ENCODE measurements at places on chromosomes 5 and 9. TPM values are rescaled to one million over a fixed set of nuclear protein-coding genes. Genes with fewer than 3 reads are reported as not detected.

- no peak for ATAC-seq
These were observed 245.3 kb downstream of the ADGRV1 start for GRCh38 chr5:90803876-90804275.

DNA sequence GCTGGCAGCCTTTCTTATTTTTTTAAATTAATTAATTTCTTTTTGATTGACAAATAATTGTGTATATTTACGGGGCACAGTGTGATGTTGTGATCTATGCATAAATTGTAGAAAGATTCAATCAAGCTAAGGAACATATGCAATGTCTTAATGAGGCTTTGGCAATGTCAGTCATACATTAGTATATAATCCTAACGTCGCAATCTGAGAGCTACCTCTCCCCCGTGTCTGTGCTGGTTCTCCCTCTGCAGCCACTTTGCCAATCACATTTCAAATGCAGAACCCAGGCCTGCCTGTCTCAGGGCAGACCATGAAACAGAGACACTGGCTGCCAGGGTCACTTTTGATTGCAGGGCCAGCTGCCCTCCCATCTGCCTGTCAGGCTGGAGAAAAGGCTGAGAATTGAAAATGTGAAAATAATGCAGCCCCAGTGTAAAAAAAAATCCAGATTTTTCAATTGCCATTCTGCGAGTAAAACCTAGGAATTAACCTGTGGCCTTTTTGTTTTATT lies 56.3 kb downstream of the SLC24A2 start:
- no peak for ATAC-seq

- ATAC-seq, result no peak
These were observed 174.2 kb downstream of the CACNA1B start for GRCh38 chr9:138051586-138052321.

GRCh38 chr5:139063664-139064054 lies 134.5 kb downstream of the SIL1 start:
- ATAC-seq, result no peak

DNA sequence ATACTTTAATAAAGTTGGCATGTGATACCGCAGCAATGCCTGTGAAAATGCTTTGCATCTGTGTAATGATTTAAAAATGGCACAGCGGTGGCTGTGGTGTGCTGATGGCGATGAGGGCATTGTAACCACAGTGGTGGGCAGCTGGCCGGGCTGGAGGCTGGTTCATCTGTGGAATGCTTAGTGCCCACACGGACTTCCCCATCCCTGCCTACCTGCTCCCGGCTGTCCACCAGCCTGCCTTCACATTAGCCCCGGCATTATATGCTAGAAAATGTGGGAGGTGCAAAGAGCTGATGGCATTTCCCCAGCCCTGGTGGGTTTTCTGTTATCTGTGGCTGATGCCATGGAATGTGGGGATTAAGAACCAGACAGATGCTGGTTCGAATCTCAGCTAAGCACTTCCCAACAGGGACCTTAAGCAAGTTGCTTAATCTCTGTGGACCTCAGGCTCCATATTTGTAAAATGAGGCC lies 2.9 kb upstream of the NDST1 start:
- no peak for ATAC-seq

DNA sequence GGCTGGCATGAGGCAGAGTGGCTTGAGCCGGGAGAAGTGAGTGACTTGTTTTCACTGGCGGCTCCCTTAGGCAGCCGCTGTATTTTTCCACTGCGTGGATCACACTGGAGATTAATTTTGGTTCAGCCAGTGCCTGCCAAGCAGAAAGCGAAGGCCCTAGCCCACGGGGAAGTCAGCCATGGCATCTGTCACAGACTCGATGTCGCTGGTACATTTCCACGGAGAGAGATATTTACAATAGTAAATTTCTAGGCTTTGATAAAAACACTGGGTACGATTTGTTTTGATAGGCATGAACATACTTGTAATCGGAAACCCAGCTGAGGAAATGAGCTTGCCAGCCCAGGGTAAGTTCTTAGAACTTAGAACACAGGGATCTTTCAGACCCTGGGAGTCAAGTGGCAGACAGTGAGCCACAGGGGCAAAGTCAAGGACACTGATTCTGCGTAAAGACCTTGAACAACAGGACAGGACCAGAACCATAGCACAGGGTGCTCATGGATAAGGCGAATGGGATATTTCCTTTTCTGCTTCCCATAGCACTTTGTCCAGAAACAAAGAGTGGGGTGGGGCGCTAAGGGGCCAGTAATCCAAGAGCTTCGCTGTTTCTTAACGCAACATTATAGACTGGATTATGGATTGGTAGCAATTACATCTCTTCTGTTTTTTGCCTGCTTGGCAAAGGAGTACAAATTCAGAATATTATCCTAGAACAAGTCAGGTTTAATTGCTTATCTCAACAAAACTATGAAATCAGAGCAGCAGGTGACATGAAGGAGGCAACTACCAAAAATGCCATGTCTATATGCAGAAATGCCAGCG lies 4.5 kb downstream of the DUSP1 start:
- no peak for ATAC-seq

DNA sequence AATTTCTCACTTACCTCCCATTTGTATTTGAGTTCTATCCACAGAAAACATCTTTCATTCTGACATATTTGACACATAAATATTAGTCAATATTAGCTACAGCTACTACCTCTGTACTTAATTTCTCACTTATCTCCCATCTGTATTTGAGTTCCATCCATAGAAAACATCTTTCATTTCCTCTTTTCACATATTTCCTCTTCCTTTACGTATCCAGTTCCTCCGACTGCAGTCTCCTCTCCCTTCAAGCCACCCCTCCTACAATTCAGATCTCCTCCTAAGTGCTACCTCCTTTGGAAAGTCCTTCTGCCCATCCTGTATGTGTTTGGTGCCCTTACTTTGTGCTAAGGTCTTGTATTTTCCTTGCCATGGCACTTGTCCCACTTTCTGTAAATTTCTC lies 1.6 kb downstream of the SREK1IP1 start:
- no peak for ATAC-seq

- ATAC-seq, result no peak
These were observed 5.1 kb upstream of the NFIB start for GRCh38 chr9:14318934-14319580.

- ATAC-seq, result no peak
These were observed 16.5 kb downstream of the LARS1 start for GRCh38 chr5:146165903-146166302.

GRCh38 chr5:135450336-135450735 lies 1.8 kb downstream of the TIFAB start:
- no peak for ATAC-seq

DNA sequence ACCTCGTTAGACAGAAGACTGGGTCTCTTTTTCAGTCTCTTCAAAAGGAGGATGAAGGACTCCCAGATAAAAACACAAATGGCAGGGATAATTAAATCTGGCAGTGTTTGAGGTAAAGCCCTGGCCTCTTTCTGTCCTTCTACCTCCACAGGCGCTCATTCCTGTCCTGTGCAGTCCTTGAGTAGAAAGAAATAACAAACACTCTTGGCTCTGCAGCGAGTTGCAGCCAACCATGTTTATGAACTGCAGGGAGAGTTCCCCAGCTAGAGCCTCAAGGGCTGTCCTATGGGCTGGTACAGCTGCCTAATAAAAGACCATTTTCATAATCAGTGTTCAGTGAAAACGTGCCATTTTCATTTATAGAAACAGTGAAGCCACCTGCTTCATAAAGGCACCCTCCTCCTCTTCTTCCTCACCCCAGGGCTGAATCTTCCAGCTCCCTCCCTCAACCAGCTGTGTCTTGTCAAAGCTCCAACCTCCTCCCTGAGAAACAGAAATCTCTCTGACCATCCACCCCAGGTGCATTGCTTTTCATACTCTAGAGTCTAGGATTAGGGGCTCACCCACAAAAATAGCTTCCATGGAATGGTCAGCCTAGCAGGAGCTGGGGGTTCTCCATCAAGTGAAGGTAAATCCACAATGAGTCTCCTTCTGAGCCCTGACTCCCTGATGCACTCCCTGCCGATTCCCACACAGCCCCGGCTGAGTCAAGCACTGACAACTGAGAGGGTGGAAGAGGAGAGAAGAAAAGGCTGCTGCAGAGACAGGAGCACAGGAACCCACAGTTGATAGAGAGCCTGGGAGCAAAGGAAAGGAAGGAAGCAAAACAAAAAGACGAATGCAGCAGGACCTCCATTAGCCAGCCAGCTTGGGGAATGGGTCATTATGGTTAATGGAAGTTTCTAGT lies 150.7 kb downstream of the CMYA5 start:
- ATAC-seq, result no peak

- ATAC-seq, result no peak
These were observed 150.5 kb downstream of the GAPVD1 start for GRCh38 chr9:125412166-125412565.

- ATAC-seq, result no peak
These were observed 43.4 kb upstream of the S1PR3 start for GRCh38 chr9:88947581-88948573.

GRCh38 chr5:170481849-170482248 lies 22.0 kb upstream of the KCNIP1 start:
- no peak for ATAC-seq

- no peak for ATAC-seq
These were observed 23.3 kb upstream of the PLPPR1 start for GRCh38 chr9:101005246-101005645.

The CBY3 gene
- total RNA-seq, result not detected

The KIF20A gene
- total RNA-seq, result 73.0 TPM

The TICAM2 gene
- total RNA-seq, result 0.56 TPM

The DENND4C gene
- total RNA-seq, result 18.1 TPM

The TGFBI gene
- total RNA-seq, result not detected

The ZNF622 gene
- total RNA-seq, result 27.0 TPM

The OR13C8 gene
- total RNA-seq, result not detected

The SNCB gene
- total RNA-seq, result not detected

The KIAA1958 gene
- 10.0 TPM for total RNA-seq

The AQP3 gene
- total RNA-seq, result 72.5 TPM
